ENCODE measurements at places on chromosomes 6 and 20.
A peak's percentile ranks its signal among the peaks of the same experiment; 100 is the strongest.

DNA sequence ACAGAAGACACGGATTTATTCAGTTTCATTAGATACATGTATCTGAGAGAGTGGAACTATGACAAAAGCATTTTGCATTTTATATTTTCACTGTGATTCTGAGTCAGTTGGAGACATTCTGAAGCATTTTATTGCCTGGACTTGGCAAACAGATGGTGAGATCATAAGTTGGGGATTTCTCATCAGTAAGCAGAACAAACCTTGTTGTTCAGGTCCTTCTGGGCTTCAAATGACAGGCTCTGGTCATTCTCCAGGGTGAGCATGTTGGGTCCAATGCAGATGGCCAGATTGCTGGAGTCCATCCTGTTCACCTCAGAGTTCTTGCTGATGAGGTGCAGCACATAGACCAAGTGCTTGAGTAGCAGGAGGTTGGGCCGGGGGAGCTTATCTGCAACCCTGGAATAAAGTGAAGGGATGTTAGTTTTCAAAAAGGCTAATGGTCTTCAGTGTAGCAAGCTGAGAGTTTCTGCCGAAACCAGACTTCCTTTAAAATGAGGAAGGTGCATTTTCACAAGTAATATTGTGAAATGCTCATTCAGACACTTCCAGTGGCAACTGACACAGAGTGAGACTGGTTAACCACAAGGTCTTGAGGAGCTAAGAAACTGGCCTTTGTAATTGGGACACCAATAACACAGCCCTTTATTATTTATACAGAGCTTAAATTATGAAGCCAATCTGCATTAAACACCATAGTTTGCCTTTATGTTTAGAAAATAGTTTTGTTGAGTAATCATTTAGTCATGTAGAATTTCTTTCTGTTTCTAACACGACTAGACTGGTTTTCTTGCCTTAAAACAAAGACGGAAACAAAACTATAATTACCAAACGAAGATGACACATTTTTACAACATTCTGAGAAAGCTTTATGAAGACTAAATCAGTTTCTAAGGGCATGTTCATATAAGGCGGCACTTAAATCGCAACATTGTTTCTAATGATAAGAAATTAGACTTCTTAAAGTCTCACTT is 5.6 kb downstream of the TAGAP start:
- DNase-seq, result peak; percentile 56

DNA sequence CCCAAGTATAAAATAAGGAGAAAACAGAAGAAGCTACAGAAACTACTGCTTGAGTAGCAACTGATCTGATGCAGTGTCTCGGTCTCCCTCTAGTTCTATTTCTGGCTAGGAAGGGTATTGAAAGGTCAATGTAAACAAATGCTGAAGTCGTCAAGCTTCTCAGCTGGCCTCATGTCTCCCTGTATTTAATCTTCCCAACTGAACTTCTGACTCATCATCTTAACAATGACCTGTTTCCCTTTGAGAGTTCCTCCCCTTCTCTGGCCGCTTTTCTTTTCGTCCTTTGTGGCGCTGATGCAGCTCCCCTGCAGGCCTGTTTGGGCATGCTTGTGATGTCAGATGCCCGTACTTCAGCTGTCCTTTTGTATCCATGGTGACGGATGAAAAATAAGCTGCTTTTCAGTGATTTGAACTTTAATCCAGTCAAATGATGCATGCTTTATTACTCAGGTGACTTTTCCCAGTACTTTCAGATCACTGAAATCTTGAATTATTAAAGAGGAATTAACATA is 7.8 kb upstream of the LCA5 start:
- peak; percentile 49 for DNase-seq

DNA sequence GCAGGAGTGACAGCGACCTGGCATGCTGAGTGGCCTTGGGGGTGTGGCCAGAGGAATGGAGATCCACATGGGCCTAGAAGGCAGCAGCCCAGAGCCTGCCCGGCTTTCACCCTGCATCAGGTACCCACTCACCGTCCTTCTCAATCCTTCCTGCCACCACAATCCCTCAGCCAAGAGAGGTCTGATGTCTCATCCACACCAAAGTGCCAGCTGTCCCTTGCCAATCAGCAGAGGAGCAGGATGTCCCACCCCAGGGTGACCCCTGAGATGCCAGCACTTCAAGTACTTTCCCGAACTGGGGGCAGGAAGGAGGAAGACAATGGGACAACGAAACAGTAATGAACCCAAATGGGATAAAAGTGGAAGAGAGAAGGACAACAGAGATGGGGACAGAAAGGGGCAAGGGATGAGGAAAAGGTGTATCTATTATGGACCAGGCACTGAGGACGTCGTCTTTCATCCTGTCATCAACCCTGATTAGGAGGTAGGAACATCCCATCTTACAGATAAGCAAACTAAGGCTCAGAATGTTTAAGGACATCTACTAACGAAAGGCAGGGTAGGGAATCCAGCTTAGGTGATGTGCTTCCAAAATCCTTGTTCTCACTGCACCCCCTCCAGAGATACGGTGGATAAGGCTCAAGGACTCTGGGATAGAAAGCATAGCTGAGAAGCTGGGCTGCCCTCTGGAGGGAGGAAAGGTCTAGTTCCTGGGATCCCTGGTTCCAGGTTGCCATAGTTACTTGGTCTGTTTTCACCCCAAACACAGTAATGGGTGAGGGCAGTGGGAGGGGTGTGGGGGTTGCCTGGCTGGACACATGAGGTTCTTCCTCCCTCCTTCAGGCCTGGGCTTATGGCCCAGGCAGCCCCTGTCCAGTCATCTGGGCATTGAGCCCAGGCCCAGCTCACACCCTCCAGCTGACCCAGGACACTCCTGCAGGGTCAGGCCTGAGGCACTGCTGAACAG is 4.5 kb upstream of the TNXB start:
- no peak for DNase-seq

GRCh38 chr6:25175681-25176080 is 103.5 kb upstream of the CARMIL1 start:
- DNase-seq, result no peak

DNA sequence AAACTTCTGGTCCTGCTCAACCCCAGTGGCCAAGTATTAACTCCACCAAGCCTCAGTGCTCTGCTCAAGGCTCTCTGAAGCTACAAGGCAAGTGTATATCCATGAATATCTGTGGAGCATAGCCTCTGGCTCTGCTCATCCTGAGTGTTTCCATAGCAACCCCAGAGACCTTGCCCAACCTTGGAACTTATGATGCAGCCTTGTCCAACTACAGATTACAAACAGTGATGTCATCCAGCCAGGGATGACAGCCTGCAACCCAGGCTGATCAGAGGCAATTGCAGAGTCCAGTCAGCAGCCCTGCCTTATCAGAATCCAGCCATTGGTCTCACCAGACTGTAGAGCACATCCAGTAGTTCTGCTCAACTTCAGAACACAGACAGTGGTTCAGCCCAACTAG is 65.5 kb upstream of the SPACA1 start:
- no peak for DNase-seq

DNA sequence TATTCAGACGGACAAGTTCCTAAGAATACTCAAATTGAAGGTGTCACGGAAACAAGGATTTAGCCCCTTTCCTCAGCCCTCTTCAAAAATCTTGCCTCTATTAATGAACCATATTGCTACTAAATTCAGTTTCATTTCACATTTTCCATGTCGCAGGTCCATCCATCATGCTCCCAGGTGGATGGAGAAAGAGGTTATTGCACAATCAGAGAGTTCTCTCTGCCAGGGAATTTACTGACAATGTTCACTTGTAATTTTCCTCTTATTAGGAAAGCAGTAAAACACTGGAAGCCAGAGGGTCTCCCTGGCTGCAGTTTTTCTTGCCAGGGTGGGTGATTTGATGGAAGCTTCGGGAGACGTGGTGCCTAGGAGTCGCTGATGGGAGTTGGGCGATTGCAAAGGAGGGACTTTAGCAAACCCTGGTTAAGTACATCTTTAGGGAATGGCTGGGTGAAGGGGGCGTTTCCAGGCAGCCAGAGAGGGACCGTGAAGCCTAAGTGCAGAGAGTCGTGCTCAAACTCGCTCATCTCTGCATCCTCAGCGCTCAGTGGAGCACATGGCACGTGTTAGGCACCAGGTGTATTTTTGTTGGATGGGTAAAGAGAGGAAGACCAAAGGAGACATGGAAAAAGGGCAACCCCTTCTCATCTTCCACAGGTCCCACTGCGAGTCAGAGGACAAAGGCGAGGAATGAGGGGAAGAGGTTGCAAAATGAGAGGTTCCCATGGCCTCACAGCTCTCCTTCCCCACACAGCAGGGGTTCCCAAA is 321.9 kb upstream of the CDH4 start:
- no peak for DNase-seq

DNA sequence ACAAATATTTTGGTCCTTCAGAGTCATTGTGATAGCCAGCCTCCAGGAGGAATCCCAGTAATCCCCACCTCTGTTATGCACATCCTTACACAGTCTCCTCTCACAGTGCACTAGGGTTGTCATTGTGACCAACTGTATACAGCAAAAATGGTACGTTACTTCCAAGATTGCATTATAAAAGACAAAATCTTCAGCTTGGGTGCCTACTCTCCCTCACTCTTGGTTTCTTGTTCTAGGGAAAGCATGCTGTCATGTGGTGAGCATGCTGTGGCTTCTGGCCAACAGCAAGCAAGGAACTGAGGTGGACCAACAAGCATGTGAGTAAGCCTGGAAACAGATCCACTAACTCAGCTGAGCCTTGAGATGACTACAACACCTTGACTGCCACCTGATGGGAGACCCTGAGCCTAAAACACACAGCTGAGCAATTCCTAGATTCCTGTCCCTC is 130.1 kb upstream of the DST start:
- DNase-seq, result no peak

DNA sequence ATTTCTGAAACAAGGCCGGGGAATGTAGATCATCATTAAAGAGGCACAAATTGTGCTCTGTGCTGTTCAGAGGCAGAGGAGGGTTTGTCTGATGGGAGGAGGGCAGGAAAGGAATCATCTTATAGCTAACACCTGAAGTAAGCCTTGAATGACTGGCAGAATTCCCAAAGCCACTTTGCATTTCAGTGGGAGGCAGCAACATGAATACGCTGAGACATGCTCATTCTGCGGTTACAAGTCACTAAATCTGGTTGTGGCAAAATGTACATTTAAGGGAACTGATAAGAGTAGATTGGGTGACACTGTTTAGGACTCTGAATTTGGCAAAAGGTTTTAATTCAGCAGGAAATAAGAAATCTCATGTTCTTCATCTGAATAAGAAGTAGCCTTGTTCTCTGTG is 4.4 kb upstream of the COL19A1 start:
- no peak for DNase-seq

GRCh38 chr6:37503309-37503965 is 3.7 kb upstream of the CCDC167 start:
- no peak for DNase-seq

DNA sequence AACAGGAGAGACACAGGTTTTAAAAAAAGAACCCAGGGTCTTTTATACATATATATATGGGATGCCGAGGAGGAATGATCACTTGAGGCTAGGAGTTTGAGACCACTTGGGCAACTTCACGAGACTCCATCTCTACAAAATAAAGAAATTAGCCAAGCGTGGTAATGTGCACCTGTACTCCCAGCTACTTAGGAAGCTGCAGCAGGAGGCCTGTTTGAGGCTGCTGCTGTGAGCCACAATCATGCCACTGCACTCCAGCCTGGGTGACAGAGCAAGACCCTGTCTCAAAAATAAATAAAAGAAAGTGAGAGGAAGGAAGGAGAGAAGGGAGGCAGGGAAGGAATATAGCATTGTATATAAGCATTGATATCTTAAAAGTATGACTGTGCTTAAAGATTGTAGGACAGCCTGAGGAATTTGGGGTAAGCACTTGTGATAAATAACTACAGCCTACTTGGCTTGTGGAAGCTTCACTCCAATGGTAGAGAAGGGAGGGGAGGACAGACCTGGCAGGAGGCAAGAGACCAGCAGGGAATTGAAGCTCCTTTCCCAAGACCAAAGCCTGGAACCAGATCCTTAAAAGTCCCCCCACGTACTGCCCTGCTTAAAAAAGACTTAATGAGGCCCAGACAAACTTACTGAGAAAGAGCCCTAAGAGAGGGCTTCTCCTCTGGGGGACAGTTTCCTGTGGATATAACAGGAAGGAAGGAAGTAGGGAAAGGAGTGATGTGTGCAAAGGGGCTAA is 2.5 kb upstream of the SNTA1 start:
- no peak for DNase-seq

- no peak for DNase-seq
These were observed 17.5 kb upstream of the SLC9A8 start for GRCh38 chr20:49795135-49795424.

- no peak for DNase-seq
These were observed 3.8 kb downstream of the PEX7 start for GRCh38 chr6:136826216-136826615.

GRCh38 chr20:13297147-13297899 is 76.2 kb downstream of the ISM1 start:
- DNase-seq, result no peak

DNA sequence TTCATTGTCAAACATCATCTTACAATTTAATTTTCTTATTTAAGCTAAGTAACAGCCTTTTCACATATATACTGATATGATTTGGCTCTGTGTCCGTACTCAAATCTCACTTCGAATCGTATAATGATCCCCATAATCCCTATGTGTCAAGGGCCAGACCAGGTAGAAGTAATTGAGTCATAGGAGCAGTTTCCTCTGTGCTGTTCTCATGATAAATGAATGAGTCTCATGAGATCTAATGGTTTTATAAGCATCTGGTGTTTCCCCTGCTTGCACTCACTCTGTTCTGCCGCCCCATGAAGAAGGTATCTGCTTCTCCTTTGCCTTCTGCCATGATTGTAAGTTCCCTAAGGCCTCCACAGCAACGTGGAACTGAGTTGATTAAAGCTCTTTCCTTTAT is 25.1 kb upstream of the CMTR1 start:
- DNase-seq, result no peak

DNA sequence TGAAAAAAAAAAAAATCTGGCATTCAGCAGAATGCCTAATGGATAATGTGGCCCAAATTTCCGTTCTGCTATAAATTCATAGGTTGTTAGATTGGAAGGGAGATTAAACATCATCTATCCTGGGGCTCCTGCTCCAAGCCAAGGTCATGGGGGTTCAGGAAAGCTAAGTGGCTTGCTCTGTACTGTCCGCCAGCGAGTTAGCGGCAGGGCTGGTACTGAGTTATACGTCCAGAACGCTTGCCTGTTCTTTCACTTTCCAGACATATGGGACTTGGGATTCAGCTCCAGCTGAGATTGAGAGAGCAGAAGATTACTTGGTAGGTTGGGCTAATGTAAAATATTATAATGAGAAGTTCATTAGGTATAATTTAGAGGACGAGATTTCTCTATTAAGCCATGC is 858 bp downstream of the RWDD1 start:
- DNase-seq, result no peak

Measured in stimulated activated naive B cell treated with anti-CD40 and anti-IgM and Interleukin-4, amounts not matched to agents 10 μg/mL and 1 μg/mL and 100 μg/mL, for 72 hours (primary cell).